Left lung (tissue), 14 donors: ENCODE measurements at places on chromosomes 5 and 9.

DNA sequence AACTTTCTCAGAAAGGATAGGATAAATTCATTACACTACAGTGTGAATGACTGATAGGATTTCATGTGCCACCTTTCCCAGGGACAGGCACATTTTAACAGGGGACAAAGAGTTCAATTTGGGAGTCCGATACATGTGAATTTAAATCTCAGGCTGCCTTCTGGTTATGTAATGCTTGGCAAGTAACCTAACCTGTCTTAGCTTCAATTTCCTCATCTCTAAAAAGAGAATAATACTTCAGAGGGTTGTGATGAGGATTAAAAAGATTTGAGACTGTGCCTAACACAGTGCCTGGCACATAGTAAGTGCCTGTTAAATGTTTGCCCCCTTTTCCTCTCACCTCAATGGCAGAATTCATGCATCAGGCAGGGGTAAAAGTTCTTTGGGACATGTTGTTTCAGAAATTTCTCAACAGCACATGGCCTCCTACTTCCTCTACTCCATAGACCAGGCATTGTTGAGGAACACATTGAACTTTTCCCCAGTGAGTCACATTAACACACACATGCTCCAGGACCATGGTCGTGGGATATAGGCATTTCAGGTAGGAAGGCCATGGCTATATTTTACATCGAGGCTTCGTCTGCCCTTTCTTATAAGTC, 94.6 kb upstream of the EGFLAM start:
- DNase-seq = no peak

DNA sequence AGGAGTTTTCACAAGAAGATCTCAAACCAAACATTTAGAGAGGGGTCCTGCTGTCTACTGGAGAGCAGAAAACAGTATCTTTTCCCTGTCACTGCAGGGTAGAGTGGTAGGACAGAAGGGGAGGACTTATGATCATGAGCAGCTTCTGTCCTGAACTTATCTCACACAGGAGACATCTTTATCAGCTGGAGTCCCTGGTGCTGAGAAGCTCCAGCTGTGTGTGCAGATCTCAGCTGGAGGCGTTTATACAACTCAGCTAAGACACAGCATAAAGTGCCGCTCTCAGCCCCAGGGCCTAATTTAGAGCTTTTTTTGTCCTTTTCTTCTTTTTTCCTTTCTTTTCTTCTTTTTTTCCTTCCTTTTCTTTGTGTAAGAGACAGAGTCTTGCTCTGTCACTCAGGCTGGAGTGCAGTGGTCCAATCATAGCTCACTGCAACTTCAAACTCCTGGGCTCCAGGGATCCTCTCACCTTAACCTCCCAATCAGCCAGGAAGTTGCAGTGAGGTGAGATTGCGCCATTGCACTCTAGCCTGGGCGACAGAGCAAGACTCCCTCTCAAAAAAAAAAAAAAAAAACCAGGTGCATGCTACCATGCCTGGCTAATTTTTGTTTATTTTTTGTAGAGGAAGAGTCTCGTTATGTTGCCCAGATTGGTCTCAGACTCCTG, 31.9 kb downstream of the CCDC125 start:
- DNase-seq = no peak

DNA sequence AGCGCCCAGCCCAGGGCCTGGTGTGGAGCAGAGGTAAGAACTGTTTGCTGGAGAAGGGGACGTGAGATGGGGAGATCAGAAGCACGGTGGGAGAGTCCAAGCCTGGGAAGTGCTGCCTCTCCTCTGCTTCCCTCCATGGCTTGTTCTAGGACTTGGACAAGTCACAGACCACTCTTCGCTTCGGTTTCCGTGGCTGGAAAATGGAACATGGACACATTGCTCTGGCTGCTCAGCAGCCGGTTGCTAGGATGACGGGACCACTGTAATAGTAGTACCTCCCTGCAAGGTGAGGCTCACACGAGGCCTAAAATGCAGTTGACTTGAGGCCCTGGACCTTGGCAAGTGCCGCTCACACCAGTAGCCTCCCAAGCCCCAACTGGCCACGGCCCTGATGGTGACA, 175.8 kb upstream of the FSTL4 start:
- no peak for DNase-seq

- no peak for DNase-seq
Observed at GRCh38 chr5:77355080-77355479, 137.0 kb downstream of the WDR41 start.

DNA sequence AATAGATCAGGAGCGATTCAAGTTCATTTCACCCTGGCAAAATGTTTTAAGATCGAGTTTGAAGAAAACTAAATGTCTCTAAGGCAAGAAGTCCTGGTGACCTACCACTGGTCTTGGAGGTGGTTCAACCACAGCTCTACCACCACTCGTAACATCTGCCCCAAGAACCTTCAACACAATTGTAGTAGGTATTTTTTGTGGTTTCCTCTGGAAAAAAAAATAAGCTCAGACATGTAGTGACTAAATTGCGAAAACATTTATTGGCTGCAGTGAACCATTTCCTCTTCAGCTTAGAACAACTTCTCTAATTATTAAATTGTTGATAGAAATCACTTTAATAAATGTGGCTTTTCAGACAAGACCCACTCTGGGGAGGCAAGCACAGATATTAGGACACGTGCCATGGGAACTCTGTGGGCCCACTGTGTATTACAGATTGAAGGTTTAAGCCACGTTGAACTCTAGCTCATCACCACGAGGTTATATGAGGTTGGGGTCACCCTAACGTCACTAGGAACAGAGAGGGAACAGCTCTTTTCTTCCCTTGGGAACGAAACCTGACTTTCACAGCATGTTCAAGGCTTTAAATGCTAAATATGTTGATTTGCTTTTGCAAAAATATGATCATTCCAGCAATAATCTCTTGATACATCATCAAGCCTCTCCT, 142.9 kb downstream of the HSD17B3 start:
- no peak for DNase-seq

DNA sequence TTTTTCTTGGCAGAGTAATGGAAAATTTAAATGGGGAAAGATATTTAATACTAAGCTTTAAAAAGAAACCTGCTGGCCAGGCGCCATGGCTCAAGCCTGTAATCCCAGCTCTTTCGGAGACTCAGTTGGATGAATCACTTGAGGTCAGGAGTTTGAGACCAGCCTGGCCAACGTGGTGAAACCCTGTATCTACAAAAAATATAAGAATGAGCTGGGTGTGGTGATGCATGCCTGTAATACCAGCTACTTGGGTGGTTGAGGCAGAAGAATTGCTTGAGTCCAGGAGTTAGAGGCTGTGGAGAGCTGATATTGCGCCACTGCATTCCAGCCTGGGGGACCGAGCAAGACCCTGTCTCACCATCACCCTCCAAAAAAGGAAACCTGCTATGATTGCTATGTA, 32.8 kb downstream of the TUT7 start:
- no peak for DNase-seq

GRCh38 chr5:45105491-45105994, 296.8 kb downstream of the MRPS30 start:
- DNase-seq = no peak

DNA sequence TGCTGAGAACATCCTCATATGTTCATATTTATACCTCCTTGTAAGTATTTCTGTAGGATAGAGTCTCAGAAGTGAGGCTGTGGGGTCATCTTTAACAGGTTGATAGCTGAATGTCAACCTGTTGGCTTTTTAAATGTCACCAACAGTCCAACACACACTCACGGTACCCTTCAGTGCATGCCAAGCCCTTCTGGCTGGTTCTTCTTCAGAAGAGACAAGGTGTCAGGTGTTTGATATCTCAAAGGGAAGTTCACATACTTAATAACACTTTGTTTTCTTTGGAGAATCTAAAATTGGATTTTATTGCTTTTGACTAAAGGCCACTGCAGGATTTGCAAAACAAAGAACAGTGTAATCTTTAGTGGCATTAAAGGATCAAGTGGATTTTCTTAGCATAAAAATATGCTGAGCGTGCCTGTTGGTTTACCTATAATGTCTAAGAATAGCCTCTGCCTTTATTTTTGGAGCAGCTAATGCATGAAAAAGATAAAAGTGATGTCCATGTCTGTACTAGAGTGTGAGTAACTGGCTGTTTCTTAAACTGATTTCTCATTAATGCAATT, 58.2 kb downstream of the RGS3 start:
- no peak for DNase-seq

GRCh38 chr9:107137495-107138202, 145.4 kb upstream of the RAD23B start:
- DNase-seq = no peak

DNA sequence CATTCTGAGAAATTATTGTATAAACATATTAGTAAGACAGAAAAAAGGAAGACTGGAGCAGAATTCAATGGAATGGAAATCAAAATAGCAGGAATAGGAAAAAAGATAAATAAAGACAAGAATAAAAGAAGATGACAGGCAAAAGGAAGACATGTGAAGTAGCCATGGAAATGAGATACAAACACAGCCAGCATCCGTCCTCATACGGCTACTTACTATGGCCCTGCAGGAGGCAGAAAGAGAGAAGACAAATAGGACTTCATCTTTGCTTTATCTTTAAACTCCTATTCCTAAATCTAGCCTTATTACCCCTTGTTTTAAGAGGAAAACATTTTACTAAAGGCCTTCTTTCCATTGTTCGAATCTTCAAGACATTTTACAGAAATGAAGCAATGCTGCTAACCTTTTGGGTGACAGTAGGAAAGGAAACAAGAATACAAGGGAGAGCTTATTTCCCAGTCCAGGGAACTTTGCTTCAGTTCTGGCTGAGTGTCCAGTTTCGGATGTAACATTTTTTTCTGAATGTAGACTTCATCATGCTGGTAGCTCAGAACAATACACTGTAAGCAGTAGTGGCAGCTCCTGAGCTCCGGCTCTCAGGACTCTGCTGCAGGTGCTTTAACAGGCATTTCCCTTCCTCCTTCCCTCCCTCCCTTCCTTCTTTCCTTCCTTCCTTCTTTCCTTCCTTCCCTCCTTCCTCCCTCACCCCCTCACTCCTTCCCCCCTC, 106.4 kb upstream of the SLC12A2 start:
- DNase-seq = no peak

DNA sequence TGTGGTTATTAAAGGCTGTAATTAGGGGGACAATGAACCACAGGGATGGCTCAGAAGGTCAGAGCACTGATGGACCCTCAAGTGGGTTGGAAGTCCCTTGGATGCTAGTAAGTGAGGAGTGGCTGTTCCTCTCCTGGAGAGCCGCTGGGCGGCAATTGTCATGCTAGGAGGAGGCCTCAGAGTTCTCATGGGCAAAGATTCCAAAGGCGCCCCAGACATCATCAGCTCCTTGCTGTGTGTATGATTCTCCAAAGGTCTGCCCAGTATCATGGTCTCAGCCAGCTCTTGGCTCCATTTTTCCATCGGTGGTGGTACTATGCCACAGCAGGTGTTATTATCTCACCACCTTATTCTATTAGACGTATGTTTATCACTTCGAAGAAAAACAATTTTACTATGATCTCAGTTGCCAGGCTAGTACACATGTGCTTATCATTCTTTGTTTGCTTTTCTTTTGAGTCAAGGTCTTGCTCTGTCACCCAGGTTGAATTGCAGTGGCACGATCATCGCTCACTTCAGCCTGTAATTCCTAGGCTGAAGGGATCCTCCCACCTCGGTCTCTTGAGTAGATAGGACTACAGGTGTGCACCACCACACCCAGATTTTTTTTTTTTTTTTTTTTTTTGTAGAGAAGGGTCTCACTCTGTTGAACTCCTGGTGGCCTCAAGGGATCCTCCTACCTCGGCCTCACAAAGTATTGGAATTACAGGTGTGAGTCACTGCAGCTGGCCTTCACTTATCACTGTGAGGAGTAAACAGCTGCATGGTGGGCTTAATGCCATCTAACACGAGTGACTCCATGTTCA, 46.8 kb downstream of the EXOSC2 start:
- DNase-seq = no peak

DNA sequence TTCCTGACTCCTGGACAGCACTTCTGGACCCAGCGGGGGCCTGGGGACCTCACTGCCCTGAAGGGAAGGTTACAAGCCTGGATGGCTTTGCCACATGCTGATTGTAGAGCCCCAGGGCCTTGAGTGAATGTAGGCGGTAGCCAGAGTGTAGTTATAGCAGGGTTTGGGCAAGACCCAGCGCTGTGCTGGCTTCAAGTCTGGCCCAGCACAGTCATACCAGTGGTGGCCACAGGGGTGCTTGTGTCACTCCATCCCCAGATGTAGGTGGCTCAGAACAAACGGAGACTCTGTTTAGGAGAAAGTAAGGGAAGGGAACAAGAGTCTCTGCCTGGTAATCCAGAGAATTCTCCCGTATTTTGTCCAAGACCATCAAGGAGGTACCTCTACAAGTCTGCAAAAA, 84.6 kb downstream of the STARD4 start:
- no peak for DNase-seq

DNA sequence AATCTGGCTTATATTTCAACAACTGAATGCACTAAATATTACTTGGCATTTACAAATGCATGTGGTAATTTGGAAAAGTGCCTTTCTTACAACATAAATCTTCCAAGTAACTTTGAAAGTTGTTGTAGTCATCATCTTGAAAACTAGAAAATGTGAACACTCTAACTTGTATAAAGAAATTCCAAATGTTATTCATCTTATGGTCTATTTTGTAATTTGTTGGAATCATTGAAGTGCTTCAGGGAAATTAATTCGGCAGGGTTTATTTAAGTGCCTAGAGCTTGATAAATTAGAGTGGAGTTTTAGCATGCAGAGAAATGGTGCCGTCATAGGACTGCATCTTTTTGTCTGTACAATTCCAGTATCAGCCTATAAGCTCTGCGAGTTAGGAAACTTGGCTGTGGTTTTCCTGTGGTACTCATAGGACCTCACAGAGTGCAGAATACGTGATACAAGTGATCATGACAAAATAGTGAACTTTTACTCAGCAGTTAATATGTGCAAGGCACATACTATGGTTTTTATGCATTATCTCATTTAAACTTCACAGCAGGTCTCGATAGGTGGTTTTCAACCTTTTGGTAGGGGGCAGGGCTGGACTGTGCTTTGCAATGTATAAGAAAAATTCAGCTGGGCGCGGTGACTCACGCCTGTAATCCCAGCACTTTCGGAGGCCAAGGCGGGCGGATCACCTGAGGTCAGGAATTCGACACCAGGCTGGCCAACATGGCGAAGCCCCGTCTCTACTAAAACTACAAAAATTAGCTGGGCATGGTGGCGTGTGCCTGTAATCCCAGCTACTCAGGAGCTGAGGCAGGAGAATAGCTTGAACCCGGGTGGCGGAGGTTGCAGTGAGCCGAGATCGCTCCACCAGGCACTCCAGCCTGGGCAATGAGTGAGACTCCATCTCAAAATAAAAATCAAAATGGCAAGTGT, 79.6 kb downstream of the RAI14 start:
- peak; percentile 68 for DNase-seq

DNA sequence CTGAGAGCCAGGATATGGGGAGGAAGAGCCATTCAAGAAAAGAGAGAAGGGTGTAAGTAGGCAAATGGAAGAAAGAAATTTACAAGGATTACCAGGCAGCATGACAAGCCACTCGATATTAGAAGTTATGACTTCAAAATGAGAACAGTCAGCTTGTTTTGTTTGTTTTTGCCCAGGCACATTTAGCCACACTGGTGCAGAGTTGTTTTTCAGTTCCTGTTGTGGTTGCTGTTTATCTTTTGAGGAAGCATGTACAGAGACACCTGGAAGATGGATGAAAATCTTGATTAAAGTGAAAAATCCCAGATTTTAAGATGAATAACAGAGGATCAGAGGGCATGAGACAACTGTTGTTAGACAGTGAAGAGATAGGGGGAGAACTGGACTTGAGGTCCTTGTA, 199.1 kb downstream of the MTRR start:
- no peak for DNase-seq

GRCh38 chr9:113823421-113823820, 52.7 kb upstream of the ZNF618 start:
- no peak for DNase-seq

GRCh38 chr9:33637881-33638280, 113.8 kb downstream of the ANKRD18B start:
- DNase-seq = no peak

- no peak for DNase-seq
Observed at GRCh38 chr9:117466111-117466510, 51.3 kb upstream of the ASTN2 start.
